Esophagus squamous epithelium (tissue), 5 donors: ENCODE measurements at places on chromosomes 2 and 18.

- H3K27me3 ChIP-seq = no peaks in the 10 kb centered on the region
- no peak overlapping the region for H3K27ac ChIP-seq
- no peak for DNase-seq
- H3K4me3 ChIP-seq = no peak overlapping the region
Observed at GRCh38 chr18:37482433-37482832, 83.2 kb downstream of the CELF4 start.

DNA sequence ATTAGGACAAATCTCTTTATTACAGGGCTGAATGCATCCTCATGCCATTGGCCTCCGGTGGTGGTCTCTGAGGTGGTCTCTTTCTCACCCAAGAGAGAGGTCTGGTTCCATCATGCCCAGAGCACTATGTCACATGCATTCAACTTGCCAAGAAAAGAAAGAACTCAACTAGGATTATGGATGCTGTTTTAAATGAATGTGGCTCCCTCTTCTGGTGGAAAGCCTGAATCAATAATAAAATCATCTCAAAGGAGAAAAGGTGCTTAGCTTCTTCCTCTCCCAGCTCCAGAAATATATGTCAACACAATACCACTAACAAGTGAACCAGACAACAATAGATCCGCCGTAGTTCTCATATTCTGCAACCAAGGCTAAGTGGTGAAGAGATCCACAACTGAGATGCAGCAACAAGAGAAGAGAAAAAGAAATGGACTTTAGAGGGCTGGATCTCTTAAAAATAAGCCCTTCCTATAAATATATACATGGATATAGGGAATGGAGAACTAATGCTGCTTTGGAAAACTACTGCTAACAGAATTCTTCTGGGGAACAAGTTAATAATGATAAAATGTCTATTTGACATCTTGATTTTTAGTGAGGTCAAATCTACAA is 396.8 kb downstream of the NCKAP5 start:
- H3K27ac ChIP-seq = no peak overlapping the region
- DNase-seq = no peak
- no peaks in the 10 kb centered on the region for H3K36me3 ChIP-seq
- H3K4me3 ChIP-seq = no peak overlapping the region
- no peaks in the 10 kb centered on the region for H3K27me3 ChIP-seq
- H3K4me1 ChIP-seq = no peaks in the 10 kb centered on the region

DNA sequence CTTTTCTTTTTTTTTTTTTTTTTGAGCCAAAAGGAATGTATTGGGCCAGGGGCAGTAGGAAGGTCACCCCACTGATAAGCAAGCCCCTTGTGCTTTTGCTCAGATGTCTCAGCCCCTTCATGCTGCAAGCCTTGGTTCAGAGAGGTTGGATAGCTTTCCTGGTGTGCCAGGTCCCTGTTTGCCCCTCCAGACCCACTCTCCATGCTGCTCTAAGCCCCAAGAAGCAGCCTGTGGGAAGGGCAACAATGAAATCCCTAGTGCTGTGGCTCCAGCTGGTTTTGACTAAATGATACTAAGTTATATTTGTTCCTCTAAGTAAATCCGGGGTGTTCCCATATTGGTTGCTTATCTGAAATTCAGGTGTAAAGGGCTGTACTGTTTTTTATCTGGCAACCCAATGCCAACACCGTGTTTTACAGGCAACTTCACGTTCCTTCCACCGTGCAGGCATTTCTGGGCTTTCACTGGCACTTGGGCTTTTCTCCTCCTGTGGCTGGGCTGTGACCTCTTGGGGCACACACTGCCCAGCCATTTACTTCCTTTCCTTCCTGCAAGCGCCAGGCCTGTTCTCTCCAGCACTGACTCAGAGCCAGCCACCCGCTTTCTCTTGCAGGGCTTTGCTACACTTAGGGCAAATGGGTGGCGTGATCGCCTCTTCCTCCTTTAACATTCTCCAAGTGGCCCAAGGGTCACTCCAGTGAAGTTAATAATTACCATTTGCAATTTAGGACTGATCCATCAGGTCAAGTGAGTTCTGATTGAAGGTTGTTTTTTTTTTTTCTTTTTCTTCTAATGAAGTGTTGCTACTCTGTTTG is 21.6 kb downstream of the MERTK start:
- no peaks in the 10 kb centered on the region for H3K36me3 ChIP-seq
- H3K27me3 ChIP-seq = no peaks in the 10 kb centered on the region
- H3K4me1 ChIP-seq = peaks cover 20% of the 10 kb centered on the region

DNA sequence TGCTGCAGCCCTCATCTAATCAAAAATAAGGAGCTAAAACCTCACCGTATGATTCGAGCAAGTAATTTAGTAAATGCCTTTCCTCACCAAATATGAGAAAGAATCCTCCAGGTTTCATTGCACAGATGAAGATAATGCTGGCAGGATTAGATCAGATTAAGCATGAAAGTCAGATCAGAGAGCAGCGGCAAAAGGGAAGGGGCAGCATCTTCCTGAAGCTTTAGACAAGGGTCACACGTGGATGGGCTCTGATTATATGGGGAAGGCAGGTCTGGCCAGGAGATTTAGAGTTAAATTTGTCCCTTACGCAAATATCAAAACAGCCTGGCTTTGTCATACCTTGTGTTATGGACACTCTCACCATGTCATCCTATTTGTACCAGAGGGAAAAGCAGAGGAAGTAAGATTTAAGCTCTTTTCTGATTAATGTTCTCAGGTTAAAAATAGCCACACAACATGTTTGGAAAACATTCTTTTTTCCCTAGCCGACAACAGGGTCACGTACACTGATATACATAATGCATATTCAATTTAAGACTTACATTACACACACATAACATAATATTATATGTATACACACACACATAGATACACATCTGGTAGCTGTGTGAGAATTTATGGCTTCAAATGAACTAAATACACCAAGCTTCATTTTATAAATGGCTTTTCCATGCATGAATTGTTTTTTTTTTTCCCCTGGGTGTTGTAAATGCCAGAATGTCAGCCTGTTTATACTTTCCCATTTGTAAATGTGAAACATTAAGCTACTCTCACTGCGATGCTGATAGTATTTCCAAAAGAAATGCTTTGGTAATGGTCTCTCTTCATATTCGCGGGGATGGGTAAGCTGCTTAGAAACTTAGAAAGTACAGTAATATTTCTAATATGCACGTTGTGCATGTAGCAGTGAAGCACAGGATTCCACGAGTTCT is 196.3 kb upstream of the SIX3 start:
- H3K27ac ChIP-seq = no peak overlapping the region
- H3K36me3 ChIP-seq = no peaks in the 10 kb centered on the region
- H3K4me1 ChIP-seq = no peaks in the 10 kb centered on the region
- DNase-seq = no peak
- no peak overlapping the region for H3K4me3 ChIP-seq
- no peaks in the 10 kb centered on the region for H3K27me3 ChIP-seq

GRCh38 chr18:5196253-5197031 is 615 bp downstream of the AKAIN1 start:
- no peak overlapping the region for H3K4me3 ChIP-seq
- DNase-seq = no peak
- no peaks in the 10 kb centered on the region for H3K27me3 ChIP-seq
- no peaks in the 10 kb centered on the region for H3K4me1 ChIP-seq
- no peak overlapping the region for H3K27ac ChIP-seq

DNA sequence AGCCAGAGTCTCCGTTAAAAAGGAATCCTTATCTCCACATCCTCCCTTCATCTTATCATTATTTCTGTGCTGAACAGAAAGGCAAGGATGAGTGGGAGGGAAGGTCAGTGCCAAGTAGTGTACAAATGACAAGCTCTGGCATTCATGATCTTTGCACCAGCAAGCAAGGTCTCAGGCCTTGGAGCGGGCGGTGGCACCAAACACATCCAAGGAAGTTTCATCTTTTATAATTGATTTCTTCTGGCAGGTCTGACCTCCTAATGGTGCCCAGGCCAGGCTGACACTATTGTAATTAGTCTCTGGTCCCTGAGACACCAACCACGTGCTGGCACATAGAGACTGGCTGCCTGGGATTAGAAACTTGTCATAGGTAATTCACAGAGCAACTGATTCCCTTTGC is 336.6 kb downstream of the EN1 start:
- H3K4me3 ChIP-seq = no peak overlapping the region
- no peaks in the 10 kb centered on the region for H3K27me3 ChIP-seq
- no peak for DNase-seq
- H3K36me3 ChIP-seq = no peaks in the 10 kb centered on the region
- no peaks in the 10 kb centered on the region for H3K4me1 ChIP-seq

DNA sequence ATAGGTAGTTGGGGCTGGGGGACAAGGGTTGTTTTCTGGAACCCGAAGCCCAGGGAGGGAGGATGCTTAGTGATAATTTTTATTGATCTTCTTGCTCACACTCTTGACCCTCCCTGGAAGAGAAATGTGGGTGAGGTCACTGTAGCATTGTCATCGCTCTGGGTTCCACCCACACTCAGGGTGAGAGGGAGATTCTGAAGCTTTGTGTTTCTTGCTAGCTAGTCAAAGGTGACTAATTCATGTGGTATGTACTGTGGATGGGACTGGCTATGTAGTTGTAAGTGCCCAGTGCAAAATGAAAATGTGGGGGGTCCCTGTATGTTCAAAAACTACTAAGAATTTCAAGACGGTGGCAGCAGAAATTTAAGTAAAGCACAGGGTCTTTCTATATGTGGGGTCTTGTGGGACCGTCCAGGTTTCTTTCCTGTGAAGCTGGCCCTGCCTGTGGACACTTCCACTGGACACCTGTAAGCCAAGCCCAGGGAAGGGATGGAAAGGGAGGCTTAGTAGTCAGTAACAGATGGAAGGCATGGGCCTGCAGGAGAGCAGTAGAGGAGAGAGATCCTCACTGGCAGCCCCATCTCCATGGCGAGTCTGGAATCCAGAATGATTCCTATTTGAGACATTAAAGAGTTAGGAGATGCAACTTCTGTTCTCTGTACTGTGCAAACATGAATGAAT is 35.0 kb downstream of the TSN start:
- DNase-seq = no peak
- no peaks in the 10 kb centered on the region for H3K27me3 ChIP-seq
- no peaks in the 10 kb centered on the region for H3K4me1 ChIP-seq
- H3K27ac ChIP-seq = no peak overlapping the region
- no peak overlapping the region for H3K4me3 ChIP-seq

DNA sequence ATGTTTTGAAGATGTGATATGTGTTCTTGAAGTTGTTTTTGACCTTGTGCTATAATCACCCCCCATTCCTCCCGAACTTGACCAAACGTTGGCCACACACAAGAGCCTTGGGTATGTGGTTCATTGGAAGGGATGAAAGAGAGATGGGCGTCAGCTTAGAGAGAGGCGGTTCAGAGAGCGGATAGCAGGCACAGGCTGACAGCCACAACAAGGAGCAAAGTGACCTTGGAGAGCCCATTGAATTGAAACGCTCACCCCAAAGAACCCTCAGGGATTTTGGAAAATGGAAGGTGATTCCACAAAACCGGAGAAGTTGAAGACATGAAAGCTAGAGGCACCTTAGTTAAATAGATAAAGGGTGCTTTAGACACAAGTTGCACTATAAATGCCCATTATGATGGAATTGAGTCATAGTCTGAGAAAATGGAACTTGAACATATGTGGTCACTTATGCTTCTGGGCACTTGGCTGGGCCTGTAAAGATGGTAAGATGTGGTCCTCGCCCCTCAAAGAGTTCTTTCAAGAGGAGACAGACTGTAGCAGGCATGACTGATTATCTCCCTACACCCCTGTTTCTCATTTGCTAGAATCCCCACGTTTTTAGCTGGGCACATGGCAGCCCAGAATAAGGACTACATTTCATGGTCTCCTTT is 188.5 kb upstream of the HAAO start:
- no peak for DNase-seq
- no peaks in the 10 kb centered on the region for H3K36me3 ChIP-seq
- peaks cover 7% of the 10 kb centered on the region for H3K4me1 ChIP-seq

DNA sequence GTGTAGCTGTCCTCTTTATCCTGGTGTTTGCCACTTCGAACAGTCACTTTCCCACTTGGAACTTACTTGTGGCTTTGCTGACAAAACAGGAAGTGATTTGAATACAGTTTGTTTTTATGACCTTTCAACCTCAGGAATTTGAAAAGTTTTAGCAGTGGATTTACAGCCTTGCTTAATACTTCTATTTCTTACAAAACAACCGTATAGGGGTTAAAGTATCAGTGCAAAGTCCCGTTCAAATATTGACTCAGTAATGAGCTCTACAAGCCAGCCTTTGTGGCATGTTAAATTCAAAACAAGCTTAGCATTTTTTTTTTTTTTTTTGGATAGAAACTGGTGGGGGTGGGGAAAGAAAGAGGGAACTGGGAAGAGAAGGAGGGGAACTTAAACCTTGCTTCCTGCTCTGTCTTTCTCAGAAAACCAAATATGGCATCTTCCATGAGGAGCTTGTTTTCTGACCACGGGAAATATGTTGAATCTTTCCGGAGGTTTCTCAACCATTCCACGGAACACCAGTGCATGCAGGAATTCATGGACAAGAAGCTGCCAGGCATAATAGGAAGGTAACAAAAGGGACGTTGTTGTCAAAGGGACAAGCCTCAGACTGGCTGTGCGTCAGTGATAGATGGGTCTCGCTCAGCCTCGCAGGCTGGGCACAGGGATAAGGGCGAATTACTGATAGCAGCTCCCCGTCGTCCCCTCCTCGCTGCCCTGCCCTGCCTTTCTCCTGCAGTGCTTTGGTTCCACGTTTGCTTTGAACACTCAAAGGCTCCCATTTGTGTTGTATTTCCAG is at the start of gene HNMT:
Gene HNMT (plus strand): TSS at position 408 of the 793 bp plus-strand sequence. CDS start 19 bp downstream, at position 427.
- H3K36me3 ChIP-seq = no peaks in the 10 kb centered on the region
- peaks cover 57% of the 10 kb centered on the region for H3K4me1 ChIP-seq
- peak within 1 kb of the TSS; percentile 83 for H3K27ac ChIP-seq
- no peak for DNase-seq
- peak within 1 kb of the TSS; percentile 28 for H3K4me3 ChIP-seq

GRCh38 chr2:64698668-64699444 is 45.1 kb upstream of the SERTAD2 start:
- H3K4me3 ChIP-seq = no peak overlapping the region
- H3K27ac ChIP-seq = no peak overlapping the region
- H3K27me3 ChIP-seq = no peaks in the 10 kb centered on the region
- DNase-seq = no peak

GRCh38 chr18:33729556-33729955 is 151.5 kb downstream of the ASXL3 start:
- no peak for DNase-seq
- no peaks in the 10 kb centered on the region for H3K4me1 ChIP-seq
- no peaks in the 10 kb centered on the region for H3K27me3 ChIP-seq

- no peak for DNase-seq
- no peaks in the 10 kb centered on the region for H3K36me3 ChIP-seq
- no peaks in the 10 kb centered on the region for H3K4me1 ChIP-seq
- H3K4me3 ChIP-seq = no peak overlapping the region
- H3K27me3 ChIP-seq = no peaks in the 10 kb centered on the region
Observed at GRCh38 chr18:73778032-73778359, 369.6 kb downstream of the FBXO15 start.

DNA sequence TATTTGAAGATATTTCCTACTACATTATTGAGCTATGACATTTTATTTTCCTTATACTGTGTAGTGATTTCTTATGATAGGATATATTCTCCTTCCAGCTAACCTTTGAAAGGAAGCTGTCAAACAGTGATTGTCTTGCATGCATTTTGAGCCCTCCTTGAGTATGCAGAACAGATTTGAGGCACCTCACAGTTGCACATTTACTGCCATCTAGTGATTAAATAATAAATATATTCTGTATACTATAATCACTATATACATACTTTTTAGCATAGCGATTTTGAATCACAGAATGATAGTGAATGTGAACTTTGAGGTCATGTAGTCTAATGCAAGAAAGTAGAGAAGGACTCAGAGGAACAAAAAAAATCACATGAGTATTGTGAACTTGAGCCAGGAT is 268.4 kb upstream of the CDH19 start:
- H3K27ac ChIP-seq = no peak overlapping the region
- H3K4me3 ChIP-seq = no peak overlapping the region

GRCh38 chr18:61414086-61414485 is 80.9 kb downstream of the CDH20 start:
- H3K4me1 ChIP-seq = no peaks in the 10 kb centered on the region
- no peaks in the 10 kb centered on the region for H3K27me3 ChIP-seq
- DNase-seq = no peak
- H3K4me3 ChIP-seq = no peak overlapping the region
- no peaks in the 10 kb centered on the region for H3K36me3 ChIP-seq
